ENCODE measurements at places on chromosomes 7 and 10.

- DNase-seq, result no peak
Measured at GRCh38 chr10:52756966-52757365, 15.6 kb downstream of the MBL2 start.

DNA sequence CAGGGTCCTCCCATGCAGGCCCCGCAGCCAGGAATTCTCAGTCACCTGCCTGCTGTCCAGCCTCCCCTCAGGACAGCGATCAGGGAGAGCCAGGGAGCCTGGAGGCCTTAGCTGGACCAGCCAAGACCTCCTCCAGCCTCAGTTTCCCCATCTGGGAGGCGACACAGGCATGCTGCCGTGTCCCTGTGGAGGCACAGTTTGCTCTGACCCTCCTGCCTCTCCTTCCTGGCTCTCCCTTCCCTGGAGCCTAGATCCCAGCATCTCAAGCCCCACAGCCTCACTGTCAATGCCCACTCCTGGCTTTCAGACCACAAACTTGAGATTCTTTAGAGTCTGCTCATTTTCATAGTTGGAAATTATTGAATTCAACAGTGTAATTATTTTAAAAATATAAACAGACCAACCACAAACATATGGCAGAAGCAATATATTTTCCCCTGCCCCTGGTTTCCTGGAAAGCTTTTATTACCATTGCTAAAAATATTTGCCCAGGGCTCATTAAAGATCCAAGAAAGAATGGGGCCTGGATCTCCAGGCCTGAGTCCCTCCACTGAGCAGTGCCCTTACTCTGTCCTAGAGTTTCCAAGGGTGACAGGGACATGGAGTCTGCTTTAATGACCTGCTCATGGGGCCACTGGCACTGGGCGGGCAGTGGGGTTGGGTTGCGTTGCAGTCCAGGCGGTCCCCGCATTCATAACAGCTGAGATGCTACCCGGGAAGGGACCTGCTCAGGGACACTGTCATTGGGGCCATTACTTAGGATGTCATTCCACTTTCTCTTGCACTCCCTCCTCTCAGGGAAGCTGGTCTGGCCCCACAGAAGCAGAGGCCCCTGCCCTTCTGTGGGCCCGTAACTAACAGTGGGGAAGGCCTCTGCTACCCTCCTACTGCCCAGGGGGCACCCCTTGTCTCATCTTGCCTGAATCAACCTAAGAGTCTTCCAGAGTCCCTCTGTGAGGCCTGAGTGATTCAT, 81.6 kb upstream of the CHST15 start:
- no peak for DNase-seq

DNA sequence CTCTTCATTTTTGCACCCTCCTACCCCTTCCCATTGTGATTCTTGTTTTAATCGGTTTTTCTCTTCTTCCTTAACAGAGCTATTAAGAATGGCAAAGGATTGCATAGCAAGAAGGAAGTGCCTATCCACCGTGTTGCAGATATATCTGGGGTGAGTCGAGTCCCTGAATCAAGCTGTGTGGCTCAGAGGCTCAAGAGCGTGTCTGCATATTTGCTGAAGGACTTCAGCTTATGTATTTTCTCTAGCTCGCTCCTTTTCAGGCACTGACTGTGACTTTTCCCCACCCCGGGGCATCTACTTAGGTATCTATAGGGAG, 126.6 kb downstream of the LRRC4 start:
- DNase-seq, result no peak

- no peak for DNase-seq
Measured at GRCh38 chr10:103739039-103739764, 116.2 kb downstream of the SH3PXD2A start.

GRCh38 chr7:151709141-151710038, 167.5 kb downstream of the PRKAG2 start:
- DNase-seq, result no peak

GRCh38 chr7:15820319-15820718, 133.8 kb upstream of the MEOX2 start:
- DNase-seq, result no peak
